Naive thymus-derived CD8-positive, alpha-beta T cell (primary cell): ENCODE measurements at places on chromosomes 1 and 21.

- no peak for DNase-seq
Measured at GRCh38 chr21:29943885-29944284, 4.1 kb upstream of the GRIK1 start.

DNA sequence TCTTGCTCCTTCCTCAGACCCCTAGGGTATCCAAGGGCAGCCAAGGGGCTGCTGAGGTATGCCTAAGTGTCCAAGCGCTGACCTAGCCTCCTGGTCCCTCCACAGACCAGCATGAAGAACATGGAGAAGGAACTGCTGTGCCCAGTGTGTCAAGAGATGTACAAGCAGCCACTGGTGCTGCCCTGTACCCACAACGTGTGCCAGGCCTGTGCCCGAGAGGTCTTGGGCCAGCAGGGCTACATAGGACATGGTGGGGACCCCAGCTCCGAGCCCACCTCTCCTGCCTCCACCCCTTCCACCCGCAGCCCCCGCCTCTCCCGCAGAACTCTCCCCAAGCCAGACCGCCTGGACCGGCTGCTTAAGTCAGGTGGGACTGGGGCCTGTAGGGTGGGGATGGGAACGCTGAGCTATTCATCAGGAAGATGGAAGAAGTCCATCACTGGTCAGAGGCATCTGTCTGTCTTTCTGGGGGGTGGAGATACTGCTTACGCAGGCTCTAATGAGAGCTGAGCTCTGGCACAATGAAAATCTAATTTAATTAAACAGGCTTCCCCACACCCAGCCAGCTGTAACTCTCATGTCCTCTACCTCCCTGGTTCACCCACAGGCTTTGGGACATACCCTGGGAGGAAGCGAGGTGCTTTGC lies 1.8 kb downstream of the TRIM46 start:
- no peak for DNase-seq

DNA sequence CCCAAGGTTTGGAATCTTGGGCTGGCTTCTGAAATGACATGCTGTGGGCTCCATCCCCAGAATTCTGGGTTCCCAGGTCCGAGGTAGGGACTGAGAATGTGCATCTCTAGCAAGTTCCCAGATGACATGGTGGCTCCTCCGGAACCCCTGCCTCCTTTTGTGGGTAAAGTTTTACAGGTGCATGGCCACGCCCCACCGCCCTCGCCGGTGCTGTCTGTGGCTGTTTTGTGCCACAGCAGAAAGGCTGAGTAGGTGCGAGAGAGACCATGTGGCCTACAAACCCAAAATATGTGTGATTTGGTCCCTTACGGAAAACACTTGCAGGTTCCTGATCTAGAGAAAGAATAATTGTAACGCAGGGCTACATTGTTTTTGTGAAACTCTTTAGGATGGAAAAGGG lies 30.9 kb downstream of the SKI start:
- DNase-seq, result peak; percentile 77

- no peak for DNase-seq
Measured at GRCh38 chr1:44566281-44567046, 107.8 kb downstream of the TMEM53 start.

DNA sequence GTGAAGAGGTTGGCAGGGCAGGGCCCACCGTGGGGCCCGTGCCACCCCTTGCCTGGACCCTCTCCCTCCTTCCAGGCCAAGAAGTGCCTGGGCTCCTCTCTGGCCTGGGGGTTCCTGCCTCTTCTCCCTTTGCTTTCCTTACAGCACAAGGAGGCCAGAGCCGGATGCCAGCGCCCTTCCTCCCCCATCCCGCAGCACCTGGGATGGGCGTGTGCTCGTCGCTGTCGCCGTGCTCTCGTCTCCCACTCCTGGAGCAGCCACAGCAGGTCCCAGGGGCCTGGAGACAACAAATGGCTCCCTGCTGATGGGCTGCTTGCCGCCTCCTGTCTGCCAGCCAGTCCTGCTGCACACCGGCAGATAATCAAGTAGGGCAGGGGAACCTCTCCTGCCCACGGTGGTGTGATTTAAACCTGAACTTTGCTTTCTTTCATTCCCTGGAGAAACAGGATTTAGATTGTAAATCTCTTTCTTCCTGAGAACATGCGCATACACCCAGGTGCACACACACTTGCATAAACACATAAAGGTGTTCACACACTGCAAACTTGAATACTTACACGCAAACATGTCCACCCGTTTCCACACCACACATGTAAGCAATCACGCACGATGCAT lies 50.8 kb upstream of the POU3F1 start:
- DNase-seq, result no peak

- no peak for DNase-seq
Measured at GRCh38 chr1:210554382-210554781, 225.7 kb downstream of the HHAT start.

GRCh38 chr1:30778154-30778978 lies 20.8 kb upstream of the LAPTM5 start:
- DNase-seq, result no peak

- DNase-seq, result no peak
Measured at GRCh38 chr1:212458817-212459216, 26.1 kb downstream of the NENF start.

GRCh38 chr1:84247425-84248220 lies 53.9 kb upstream of the SAMD13 start:
- no peak for DNase-seq

DNA sequence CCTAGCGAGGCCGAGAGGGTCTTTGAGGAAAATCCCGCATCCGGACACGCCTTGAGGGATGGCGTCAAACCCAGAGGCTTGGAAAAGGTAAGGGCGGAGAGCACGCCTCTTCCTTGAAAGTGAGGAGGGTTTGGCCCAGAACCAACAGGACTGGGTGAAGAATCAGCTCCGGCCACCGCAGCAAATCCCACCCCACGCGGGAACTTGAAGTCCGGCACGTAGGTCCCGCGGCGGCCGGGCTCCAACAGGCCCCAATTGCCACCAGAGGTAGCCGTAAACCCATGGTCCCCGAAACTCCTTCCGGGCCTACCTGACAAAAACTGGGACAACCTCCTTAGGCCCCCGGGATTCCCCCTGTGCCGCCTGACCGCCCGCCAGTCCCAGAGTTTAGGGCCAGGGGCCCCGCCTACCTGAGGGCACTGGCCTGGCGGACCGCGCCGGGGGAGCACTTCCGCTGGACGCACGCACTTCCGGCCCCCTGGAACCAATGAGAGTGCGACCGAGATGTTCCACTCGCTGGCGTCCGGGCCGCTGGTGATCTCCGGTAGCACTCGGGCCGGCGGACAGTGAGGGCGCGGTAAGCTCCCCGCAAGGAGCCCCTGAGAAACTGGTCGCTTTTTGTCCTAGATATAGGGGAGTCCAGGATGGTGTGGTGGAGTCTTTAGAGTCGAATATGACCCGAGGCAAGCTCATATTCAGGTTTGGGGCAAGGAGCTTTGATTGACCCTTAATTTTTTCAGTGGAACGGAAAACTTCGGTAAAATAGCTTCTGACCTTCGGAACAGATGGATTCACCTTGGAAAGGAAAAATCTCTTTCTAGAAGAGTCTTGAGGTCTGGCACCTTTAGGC lies at the start of the genes LZIC and NMNAT1:
Gene LZIC (minus strand): TSS at position 453 of the 850 bp plus-strand sequence. CDS start 6,772 bp downstream, outside the sequence.
Gene NMNAT1 (plus strand): TSS at position 537 of the 850 bp plus-strand sequence. CDS start 28,599 bp downstream, outside the sequence.
- DNase-seq, result peak; percentile 76

- peak; percentile 70 for DNase-seq
Measured at GRCh38 chr1:154157520-154158306, 2.8 kb upstream of the NUP210L start.
